ENCODE measurements at places on chromosomes 1 and 21.

- no peak for DNase-seq
These were observed 11.6 kb upstream of the KCNJ15 start for GRCh38 chr21:38244885-38245869.

DNA sequence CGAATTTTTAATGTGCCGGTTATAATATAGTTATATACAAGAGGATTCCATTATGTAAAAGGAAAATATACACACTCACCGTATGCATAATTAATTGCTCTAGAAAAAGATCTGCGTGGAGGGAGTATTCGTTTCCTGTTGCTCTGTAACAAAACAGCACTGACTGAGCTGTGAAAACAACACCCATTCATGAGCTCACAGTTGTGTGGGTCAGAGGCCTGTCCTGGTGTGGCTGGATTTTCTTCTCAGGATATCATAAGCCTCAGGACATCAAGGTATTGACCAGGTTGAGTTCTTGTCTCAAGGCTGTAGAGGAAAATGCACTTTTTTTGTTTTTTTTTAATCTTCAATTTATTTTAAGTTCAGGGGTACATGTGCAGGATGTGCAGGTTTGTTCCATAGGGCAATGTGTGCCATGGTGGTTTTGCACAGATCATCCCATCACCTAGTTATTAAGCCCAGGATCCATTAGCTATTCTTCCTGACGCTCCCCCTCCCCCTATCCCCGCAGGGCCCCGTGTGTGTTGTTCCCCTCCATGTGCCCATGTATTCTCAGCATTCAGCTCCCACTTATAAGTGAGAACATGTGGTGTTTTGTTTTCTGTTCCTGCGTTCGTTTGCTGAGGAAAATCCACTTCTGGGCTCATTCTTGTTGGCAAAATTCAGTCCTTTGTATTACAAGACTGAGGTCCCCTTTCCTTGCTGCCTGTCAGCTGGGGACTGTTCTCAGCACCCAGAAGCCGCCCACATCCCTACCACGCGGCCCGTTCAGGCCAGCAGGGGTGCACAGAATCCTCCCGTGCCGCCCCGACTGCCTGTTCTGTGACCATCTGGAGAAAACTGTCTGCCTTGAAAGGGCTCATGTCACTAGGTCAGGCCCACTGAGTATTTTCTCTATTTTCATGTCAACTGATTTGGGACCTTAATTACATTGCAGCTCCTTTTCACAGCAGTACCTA is 87.4 kb upstream of the ERRFI1 start:
- DNase-seq, result peak; percentile 42

DNA sequence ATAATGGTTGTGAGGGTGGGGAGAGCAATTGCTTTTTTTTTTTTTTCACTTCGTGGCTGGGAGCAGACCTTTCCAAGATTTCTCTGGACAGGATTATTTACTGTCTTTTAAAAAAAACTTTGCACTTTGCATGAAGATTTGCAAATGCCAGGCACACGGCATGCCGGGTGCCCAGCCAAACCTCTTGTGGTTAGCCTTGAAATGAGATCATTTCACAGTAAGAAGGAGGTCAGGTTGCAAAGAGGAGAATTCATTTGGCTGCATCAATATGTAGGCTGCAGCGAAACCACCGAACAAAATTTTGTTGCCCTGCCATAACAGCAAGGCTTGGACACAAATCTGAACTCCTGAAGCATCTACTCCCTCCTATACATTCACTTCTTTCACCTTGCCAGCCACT is 36.5 kb upstream of the KCND3 start:
- DNase-seq, result no peak

- DNase-seq, result no peak
These were observed 9.5 kb downstream of the UCK2 start for GRCh38 chr1:165836664-165837482.
